Hematopoietic multipotent progenitor cell (in vitro differentiated cells): ENCODE measurements at places on chromosomes 5 and 9. TPM values are rescaled to one million over a fixed set of nuclear protein-coding genes. Genes with fewer than 3 reads are reported as not detected.

- DNase-seq = no peak
These were observed 209.2 kb upstream of the PAPPA start for GRCh38 chr9:115944166-115944948.

DNA sequence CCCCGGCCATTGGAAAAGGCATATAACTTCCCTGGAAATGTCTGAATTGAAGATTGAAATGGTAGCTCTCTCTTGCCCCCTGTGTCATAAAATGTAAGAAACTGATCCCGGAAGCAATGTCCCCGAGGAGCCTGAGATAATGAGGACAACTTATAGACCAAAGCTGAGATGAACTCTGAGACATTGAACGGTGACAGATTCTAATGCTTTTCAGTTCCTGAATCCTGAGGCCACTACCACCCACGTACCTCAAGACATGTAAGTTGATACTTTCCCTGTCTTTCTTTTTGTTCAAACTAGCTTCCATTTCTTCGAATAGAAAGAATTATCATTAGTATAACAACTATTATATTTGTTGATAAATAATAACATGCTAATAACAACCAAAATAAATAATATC, 51.0 kb downstream of the KIF4B start:
- no peak for DNase-seq

- DNase-seq = peak; percentile 29
These were observed 69.4 kb downstream of the TLE1 start for GRCh38 chr9:81620002-81620390.

GRCh38 chr5:172820046-172820767, 13.8 kb upstream of the ERGIC1 start:
- DNase-seq = no peak

DNA sequence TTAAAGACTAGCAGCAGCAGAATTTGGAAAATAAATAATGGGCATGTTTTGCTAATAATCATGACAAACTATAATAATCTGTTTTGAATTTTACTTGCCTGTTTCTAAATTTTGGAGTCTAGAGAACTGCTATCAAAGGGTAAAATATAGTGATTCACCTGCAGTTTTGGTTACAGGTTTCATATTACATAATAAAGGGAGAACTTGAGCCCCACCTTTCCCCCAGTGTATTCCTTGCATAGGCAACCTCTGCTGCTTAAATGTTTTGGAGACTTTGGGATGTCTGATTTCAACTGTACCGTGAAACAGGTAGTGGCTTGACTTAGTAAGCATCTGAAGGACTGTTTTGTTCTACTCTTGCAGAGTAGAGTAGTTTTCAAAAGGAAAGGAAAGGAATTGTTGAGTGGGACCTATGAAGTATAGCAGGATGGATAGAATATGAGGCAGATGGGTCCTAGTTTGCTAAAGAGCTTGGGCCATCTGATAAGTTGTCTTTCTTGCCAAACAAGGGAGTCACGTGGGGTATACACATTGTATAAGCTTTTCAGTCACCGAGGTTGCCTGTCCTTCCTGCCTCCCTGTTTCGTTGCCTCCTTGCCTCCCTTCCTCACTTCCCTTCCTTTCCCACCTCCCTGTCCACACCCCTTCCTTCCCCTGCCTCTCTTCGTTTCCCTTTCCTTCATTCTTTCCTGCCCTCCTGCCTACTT, 19.1 kb downstream of the CREBRF start:
- DNase-seq = no peak

DNA sequence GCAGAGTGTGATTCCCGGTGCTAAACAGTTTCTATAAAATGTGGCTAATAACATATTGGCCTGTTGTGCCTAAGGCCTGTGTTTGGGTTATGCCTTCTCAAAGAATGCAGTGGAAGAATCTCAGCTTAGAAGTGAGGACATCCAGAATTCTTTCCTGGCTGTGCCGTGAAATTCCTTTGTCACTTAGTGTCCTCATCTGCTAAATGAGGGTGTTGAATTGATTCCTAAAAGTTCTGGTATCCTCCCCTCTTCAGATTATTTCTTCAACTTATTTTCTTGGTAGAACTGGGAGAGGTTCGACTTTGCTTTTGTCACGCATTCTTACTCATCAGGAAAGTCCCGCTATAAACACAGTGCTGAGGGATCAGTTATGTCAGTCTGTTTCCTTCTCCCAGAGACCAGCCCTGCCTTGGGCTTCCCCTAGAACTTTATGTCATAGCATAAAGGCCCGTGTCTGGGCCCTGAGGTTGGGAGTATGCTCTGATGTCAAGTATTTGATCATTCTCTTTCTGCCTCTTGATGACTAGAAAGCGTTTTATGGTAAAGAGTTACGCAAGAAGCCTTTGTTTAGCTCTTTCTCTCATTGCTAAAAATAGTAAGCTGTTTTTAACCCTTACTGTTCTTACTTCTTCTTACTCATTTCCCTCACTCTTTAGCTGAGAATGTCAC, 29.5 kb downstream of the MTAP start:
- DNase-seq = no peak

DNA sequence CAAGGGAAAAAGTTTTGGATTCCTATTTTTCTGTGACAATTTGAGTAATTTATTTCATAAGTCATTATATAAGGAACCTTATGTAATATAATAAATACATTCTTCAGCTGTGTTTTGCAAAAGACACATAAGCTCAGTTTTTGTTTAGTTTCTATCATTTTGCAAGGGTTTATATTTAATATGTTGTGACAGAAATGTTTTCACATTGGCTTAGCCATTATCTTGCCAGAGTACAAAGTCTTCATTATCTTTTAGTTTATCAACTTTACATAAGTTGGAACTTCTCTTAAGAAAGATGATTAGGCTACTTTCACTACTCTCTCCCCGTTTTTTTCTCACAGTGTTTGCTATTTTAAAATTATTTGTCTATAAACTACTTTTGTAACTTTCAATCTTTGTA, 54.8 kb downstream of the ERCC6L2 start:
- DNase-seq = no peak

- no peak for DNase-seq
These were observed 17.1 kb downstream of the BTNL3 start for GRCh38 chr5:181005791-181006190.

- DNase-seq = no peak
These were observed 8.4 kb downstream of the UBTD2 start for GRCh38 chr5:172274951-172275753.

DNA sequence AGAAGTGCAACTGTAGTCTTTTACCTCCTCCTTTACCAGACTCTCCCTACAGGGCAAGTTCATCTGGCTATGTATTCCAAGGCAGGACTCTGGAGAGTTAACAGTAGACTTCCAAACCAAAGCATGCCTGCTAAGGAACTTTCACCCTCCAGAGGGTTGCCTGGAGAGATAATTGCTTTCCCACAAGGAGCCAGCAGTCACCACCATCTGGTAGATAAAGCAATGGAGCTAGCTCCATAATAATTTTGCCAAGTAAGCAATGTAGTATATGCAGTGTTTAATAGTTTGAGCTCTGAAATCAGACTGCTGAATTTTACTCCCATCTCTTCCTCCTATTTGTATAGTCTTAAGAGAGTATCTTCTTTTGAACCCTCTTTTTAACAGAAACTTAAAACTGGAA, 566.8 kb upstream of the PTGER4 start:
- DNase-seq = no peak

DNA sequence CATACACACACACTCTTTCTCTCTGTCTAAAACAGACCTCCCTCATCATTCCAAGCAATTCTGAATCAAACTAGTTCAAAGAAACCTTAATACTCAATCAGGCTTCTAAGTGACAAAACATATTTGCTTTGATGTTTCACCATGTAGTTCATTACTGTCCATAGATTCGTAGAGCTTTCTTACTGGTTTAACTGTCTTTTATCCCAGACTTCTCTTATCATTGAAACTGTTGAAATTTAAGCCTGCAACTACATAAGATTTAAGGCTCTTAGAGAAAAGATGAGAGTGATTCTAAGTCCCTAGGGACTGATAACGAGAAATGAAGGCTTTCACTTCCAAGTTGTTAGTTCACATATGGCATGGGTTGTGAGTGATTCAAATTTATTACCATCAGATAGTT, 11.0 kb upstream of the PLAC8L1 start:
- DNase-seq = no peak

DNA sequence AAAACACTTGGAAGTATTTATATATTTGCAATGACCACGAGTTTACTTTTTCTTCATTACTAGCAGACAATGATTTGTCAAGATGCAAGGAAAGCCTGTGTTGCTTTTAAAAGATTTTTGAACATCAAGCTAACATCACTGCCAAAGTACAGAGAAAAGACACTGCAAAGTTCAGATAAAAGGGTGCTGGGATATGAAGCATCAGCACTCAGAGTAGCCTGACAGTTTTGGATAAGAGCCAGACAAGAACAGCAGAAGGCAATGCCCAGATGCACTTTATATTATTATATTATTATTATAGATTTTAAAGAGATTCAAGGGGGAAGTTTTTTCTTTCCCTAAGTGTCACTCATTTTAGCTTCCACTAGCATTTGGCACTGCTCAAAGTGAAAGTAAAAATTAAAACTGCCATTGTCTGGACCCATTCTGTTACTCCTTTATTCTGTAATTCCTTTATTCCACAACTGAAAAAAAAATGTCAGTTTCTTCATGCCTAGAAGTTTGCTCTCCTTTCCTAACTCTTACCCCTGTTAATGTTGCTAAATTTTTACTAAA, 240.6 kb downstream of the EFNA5 start:
- DNase-seq = peak; percentile 12

- DNase-seq = no peak
These were observed 16.9 kb upstream of the TRIM14 start for GRCh38 chr9:98135938-98136337.

GRCh38 chr5:140420665-140421361, 19.2 kb downstream of the ANKHD1 start:
- DNase-seq = no peak

GRCh38 chr5:62701036-62701435, 122.4 kb downstream of the LRRC70 start:
- no peak for DNase-seq

GRCh38 chr9:84002344-84002743, 21.7 kb downstream of the RMI1 start:
- peak; percentile 65 for DNase-seq

GRCh38 chr5:124605541-124605940, 140.9 kb downstream of the ZNF608 start:
- no peak for DNase-seq

GRCh38 chr5:166881802-166882201, 1409.6 kb upstream of the WWC1 start:
- no peak for DNase-seq

Gene ELOVL7
- total RNA-seq = 8.1 TPM

Gene MZB1
- 90.8 TPM for total RNA-seq

Gene GLT6D1
- total RNA-seq = not detected

Gene PCDHGA3
- total RNA-seq = 0.54 TPM

Gene PPIC
- not detected for total RNA-seq

Gene PAPPA
- under 0.01 TPM for total RNA-seq

Gene PCDHGB1
- total RNA-seq = 0.27 TPM

Gene SHC3
- total RNA-seq = 0.27 TPM

Gene TMEM232
- total RNA-seq = 1.9 TPM

Gene NDUFA8
- 12.7 TPM for total RNA-seq

Gene PTPRD
- 16.2 TPM for total RNA-seq

Gene SHROOM1
- total RNA-seq = 0.54 TPM
